Endodermal cell (in vitro differentiated cells): ENCODE measurements at places on chromosomes 1 and 21. TPM values are rescaled to one million over a fixed set of nuclear protein-coding genes. Genes with fewer than 3 reads are reported as not detected.

Gene PLA2G4A
- total RNA-seq: 0.35 and 0.41 TPM in 2 replicates

- no peak overlapping the region for H3K4me3 ChIP-seq
- H3K36me3 ChIP-seq: no peaks in the 10 kb centered on the region
- H3K27me3 ChIP-seq: no peaks in the 10 kb centered on the region
- H3K27ac ChIP-seq: peak overlapping the region; percentile 42
These were observed 68.1 kb downstream of the JAK1 start for GRCh38 chr1:64898107-64898861.

GRCh38 chr21:41138711-41139110 is 29.2 kb upstream of the BACE2 start:
- H3K4me1 ChIP-seq: no peaks in the 10 kb centered on the region
- H3K36me3 ChIP-seq: no peaks in the 10 kb centered on the region
- no peaks in the 10 kb centered on the region for H3K27me3 ChIP-seq
- no peak overlapping the region for H3K4me3 ChIP-seq

DNA sequence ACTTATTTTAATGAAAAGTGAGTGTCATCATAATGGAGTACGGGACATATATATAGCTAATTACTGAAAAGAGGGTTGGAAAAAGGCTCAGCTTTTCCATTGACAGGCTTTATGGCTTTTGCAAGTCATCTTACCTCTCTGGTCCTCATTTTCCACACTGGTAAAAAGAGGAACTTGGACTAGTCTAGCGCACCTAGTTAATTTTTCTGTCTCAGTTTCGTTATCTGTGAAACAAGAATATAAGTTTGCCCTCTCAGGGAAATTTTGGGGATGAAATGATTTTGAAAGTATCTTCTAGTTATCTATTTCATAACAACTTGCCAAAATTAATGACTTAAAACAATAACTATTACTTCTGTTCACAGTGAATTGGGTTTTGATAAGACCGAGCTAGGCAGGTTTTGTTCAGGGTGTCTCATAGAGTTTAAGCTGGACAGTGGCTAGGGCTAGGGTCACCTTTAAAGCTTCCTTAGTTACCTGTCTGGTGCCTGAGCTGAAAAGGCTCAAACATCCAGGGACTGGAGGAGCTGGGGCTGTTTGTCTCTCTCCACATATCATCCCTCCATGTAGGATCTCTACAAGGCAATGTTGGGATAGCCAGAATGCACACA is 91.7 kb downstream of the TYW3 start:
- H3K27me3 ChIP-seq: peaks cover 5% of the 10 kb centered on the region
- H3K4me3 ChIP-seq: no peak overlapping the region
- no peak for DNase-seq
- no peak overlapping the region for H3K27ac ChIP-seq
- H3K4me1 ChIP-seq: no peaks in the 10 kb centered on the region

DNA sequence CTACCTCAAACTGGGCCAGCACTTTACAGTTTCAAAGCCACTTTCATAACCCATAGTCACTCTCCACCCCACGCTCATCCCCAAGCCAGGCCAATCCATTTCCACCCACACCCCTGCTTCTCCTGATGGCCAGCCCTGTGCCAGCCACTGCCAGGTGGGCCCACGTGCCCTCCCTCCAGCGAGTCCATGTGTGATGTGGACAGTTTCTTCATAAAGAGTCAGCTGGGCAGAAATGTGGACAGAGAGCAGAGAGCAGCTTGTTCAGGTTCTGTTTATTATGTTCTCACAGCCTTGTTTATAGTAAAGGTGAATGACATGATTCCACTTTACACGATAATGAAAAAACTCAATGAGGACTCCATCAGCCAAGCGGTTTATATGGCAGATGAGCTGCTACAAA is 37.4 kb upstream of the RGS16 start:
- no peak overlapping the region for H3K4me3 ChIP-seq
- H3K27ac ChIP-seq: no peak overlapping the region
- DNase-seq: no peak
